ENCODE measurements at places on chromosomes 11 and 22.

DNA sequence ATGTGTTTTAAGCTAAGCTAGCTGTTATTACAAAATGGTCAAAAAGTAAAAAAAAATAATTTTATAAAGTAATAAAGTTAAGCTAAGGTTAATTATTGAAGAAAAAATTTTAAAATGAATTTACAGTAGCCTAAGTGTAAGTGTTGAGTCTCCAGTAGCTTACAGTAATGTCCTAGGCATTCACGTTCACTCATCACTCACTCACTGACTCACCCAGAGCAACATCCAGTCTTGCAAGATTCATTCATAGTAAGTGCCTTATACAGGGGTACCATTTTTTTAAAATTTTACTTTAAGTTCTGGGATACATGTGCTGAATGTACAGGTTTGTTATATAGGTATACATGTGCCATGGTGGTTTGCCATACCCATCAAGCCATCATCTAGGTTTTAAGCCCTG is 11.6 kb upstream of the OOSP4B start:
- no peak for DNase-seq

- no peak for DNase-seq
These were observed 1285.4 kb upstream of the TENM4 start for GRCh38 chr11:80726236-80726635.

GRCh38 chr11:85109141-85109540 is 518.0 kb downstream of the DLG2 start:
- peak; percentile 4 for DNase-seq

DNA sequence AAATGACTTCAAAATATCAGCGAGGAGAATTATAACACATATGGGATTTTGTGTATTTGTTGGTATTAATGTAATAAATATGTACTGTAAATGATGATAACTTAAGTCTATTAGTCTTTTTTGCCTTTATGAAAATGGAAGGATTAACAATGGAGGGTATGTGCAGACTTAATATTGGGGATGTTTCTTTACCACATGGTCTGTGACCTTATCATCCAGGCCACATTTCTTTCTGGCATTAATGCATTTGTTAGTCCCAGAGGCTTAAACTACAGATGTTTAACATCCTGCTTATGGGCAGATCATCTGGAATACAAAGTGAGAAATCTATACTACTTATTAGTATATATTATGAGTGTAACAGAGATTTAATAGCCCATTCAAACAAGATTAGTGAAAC is 64.6 kb downstream of the SOX6 start:
- DNase-seq: no peak

Data from OCI-LY7 (cell line).